H1 (cell line): ENCODE measurements at places on chromosomes 5 and 9. TPM values are rescaled to one million over a fixed set of nuclear protein-coding genes. Genes with fewer than 3 reads are reported as not detected.

ZFP2 gene
- 0.52 and 0.78 TPM in 2 replicates for total RNA-seq

CYLC2 gene
- total RNA-seq: not detected in 2 replicates

PCDHB8 gene
- total RNA-seq: 0.92 and 1.1 TPM in 2 replicates

SLC2A8 gene
- 24.6 and 25.6 TPM in 2 replicates for total RNA-seq

DNA sequence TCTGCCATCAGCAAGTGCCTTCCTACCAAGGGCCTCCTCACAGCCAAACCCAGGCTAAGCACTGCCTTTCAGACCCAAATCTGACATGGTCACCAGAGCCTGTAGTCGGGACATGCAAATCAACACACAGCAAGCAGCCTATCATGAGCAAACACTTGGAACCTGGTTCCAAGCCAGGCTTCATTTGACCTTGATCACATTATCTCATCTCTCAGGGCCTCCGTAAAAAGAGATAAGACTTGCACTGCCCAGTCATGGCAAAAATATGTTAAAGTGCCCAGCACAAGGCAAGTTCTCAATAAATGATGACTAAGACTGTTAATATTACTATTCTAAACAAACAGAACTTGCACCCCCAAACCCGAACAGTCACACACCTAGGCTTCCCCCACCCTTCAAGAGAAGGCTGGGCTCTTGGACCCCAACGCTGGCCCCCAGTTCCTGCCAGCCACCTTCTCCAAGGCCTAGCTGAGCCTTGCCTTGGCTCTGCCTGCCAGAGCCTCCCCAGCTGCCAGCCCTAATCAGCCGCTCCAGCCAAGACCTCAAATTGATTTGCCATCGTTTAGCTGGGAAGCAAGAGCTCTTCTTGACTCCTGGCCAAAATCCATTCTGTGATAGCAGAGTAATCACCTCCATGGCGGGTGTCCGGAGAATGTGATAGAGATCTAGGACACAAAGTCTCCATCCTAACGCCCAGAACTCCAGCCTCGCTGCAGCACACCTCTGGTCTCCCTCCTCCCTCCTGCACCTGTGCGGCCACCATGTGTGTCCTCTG is 18.7 kb downstream of the CPLX2 start:
- no peak overlapping the region for H3K27ac ChIP-seq
- DNase-seq: no peak
- H3K4me1 ChIP-seq: peaks cover 6% of the 10 kb centered on the region
- H3K36me3 ChIP-seq: no peaks in the 10 kb centered on the region
- no peaks in the 10 kb centered on the region for H3K27me3 ChIP-seq

DNA sequence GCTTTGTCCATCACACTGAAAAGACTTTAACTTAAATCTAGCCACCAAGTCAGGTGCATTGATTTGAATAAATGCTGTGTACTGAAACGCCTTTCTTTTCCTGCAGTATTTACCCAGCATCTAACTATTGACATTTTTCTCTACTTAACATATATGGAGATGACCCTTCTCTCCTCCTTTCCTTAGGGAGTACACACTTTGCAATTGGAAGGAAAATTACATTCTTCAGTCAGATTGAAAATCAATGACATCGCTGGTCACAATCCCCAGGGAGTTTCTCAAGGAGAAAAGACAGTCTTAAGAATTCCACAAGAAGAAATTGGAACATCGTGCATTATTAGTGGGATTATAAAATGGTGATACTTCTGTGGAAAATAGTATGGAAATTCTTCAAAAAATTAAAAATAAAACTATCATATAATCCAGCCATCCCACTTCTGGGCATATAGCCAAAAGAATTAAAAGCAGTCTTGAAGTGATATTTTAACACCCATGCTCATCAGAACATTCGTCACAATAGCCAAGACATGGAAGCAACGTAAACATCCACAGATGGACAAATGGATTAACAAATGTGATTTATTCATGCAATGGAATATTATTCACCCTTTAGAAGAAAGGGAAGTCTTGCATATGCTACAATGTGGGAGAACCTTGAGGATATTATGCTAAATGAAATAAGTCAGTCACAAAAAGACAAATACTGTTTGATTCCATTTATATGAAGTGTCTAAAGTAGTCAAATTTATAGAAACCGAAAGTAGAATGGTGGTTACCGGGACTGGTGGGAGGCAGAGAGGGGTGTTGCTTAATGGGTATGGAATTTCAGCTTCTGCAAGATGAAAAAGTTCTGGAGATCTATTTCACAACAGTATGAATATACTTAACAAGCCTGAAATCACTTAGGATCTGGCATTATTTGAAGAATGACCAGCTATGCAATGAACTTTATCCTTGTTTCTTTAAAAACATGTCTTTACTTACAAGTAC is 14.3 kb upstream of the FREM1 start:
- DNase-seq: no peak
- no peaks in the 10 kb centered on the region for H3K27me3 ChIP-seq
- H3K4me3 ChIP-seq: no peak overlapping the region
- H3K4me1 ChIP-seq: no peaks in the 10 kb centered on the region
- H3K27ac ChIP-seq: no peak overlapping the region

DNA sequence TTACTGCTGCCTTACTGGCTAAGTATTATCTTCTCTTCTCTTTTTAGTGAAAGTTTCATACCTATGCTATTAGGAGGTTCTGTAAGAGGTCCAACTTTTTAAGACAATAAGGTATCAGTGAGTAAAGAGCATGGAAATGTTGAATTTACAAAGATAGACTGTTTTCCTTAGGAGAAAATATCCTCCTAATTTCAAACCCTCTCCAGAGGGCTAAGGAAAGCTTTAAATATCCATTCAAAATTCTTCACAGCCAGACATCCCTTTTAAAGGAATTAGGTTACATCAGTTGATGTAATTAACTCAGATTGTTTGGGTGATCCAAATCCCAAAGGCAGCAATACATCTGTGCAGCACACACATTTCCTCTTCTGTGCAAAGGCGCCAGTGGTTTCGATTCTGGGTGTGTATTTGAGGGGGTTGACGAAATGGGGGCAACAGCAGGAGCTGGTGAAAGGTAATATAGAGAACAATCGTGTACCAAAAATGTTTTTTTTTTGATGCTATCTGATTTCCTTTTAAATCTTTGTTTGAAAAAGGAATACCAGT is 273.8 kb upstream of the RPS23 start:
- no peaks in the 10 kb centered on the region for H3K36me3 ChIP-seq
- H3K27ac ChIP-seq: no peak overlapping the region
- H3K27me3 ChIP-seq: no peaks in the 10 kb centered on the region
- no peak overlapping the region for H3K4me3 ChIP-seq
- no peaks in the 10 kb centered on the region for H3K4me1 ChIP-seq
- DNase-seq: no peak

- H3K4me1 ChIP-seq: no peaks in the 10 kb centered on the region
- H3K36me3 ChIP-seq: no peaks in the 10 kb centered on the region
- no peak for DNase-seq
- H3K27ac ChIP-seq: no peak overlapping the region
- no peaks in the 10 kb centered on the region for H3K27me3 ChIP-seq
- no peak overlapping the region for H3K4me3 ChIP-seq
Measured at GRCh38 chr5:41896230-41896629, 7.9 kb upstream of the RIMOC1 start.

- 0 out of 2 replicates have a peak, but pooled peaks cover 2% of the 10 kb centered on the region for H3K4me1 ChIP-seq
- no peaks in the 10 kb centered on the region for H3K27me3 ChIP-seq
- H3K36me3 ChIP-seq: no peaks in the 10 kb centered on the region
Measured at GRCh38 chr9:84079994-84080393, 99.4 kb downstream of the RMI1 start.
